ENCODE measurements at places on chromosomes 6 and 20. TPM values are rescaled to one million over a fixed set of nuclear protein-coding genes. Genes with fewer than 3 reads are reported as not detected.
A peak's percentile ranks its signal among the peaks of the same experiment; 100 is the strongest.

DNA sequence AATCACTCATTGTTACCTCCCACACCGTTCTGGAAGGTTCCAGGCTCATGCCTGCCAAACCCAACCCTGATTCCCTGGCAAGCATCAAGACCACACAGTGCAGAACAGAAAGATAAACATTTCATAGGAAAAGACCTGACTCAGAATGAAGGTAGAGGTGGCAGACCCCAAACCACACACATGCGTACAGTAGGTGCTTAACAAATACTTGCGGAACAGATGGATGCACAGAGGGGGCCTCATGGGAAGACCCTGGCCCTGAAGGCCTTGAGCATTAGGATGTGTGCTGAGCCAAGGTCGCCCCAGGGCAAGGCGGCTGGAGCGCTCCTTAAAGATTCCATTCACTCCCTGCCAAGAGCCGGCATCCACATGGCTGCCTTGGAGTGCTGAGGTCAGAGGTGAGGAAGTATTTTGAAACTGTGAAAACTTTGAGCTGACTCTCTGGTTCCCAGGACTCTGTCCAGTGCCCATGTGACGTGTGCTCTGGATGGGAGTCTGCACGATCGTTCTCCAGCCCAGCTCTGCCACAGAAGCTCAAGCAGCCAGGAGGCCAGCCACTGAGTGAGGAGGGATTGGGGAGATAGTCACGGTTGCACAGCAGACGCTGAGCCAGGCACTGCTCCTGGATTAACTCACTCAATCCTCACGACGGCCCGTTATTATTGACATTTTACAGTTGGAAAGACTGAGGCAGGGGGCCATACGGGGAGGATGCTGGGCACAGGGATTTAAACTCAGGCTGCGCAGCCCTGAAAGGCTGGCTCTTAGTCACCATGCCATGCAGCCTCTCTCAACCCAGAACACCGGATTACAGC lies 65.5 kb upstream of the AFDN start:
- DNase-seq, result peak; percentile 84

GRCh38 chr6:30816791-30817739 lies 67.3 kb upstream of the DDR1 start:
- DNase-seq, result no peak

DNA sequence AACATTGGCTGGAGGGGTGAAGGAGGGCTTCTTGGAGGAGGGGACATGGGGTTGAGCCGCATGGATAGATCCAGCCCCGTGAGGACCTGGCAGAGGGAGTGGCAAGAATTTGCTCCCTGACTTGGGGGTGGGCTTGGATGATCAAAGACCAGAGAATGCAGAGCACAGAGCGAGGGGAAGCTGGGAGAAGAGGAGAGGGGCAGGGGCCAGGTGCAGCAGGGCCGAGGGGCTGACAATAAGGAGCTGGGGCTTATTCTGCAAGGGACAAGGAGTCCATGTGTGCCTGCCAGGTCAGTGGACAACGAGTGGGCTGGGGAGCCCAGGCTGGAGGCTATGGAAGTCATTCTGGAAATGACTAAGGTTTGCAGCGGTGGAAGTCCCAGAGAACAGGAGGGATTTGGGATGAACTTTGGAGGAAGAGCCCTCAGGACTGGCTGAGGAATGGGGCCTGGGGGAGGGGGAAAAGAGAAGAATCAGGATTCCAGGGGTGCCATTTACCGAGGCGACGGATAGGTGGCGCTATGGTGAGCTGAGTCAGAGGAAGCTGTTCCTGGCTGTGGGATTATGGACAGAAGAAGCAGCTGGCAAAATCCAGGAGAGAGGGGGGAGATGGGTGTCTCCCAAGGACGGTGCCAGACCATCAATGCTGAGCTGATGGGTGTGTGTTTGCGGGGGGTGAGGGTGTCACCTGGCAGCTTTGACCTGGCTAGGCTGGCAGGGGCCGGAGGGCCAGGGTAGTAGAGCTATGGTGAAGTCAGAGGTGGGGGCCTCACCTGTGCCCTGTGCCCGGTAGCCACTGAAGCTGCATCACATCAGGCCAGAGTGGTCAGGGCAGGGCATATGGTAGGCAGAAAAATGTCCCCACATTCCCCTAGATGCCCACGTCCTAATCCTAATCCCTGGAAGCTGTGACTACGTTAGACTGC lies 7.8 kb downstream of the KCNG1 start:
- peak; percentile 49 for DNase-seq

GRCh38 chr6:3326981-3327380 lies 68.2 kb downstream of the PSMG4 start:
- DNase-seq, result no peak

The NFYA gene
- 13.1 TPM for polyA plus RNA-seq

Data from endothelial cell of umbilical vein (primary cell).